Activated naive CD4-positive, alpha-beta T cell treated with Interleukin-2 at 50 U/mL for 16 hours (primary cell): ENCODE measurements at places on chromosomes 11 and 22.

DNA sequence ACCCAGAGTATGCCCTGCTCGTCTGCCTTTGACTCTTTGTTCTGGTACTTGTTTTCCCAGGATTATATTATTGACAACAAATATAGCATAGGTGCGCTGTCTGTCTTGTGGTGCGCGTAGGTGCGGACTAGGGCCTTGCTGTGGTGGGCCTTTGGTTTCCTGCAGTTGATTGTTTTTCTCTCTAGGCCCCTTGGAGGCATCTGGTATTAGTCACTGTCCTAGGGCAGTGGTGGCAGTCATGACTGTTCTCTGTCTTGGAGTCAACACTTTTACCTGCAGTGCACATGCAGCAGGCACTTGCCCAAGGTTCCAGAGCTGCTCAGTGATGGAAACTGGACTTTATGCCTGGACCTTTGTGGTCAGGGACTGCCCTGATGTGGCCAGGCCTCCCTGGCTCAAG lies 18.6 kb downstream of the PPP6R2 start:
- no peak for DNase-seq

- DNase-seq: no peak
Observed at GRCh38 chr11:115919341-115920091, 415.3 kb upstream of the CADM1 start.

GRCh38 chr11:62892077-62892922 lies 11.6 kb downstream of the SLC3A2 start:
- DNase-seq: no peak

DNA sequence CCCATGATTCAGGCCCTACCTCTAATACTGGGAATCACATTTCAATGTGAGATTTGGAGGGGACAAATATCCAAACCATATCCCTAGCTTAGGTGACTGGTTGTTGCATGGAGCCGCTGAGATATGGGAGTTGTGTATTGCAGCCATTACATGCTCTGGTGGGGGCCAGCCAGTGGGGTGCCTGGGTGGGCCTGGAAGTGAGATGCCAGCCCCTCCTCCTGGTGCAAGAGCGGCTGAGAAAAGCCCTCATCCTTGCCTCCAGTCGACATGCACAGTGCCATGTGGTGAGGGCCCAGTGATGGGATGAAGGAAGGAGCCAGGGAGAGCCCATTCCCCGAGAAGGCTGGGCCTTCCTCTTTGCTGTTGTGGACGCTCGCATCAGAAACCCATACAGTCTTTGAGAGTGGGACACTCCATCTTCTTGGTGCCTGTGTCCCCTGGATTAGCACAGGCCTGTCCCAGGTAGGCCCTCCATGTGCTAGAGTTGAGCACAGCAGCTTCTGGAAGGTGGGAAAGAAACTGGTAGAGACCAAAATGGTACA lies 1043.0 kb downstream of the TBC1D22A start:
- no peak for DNase-seq

DNA sequence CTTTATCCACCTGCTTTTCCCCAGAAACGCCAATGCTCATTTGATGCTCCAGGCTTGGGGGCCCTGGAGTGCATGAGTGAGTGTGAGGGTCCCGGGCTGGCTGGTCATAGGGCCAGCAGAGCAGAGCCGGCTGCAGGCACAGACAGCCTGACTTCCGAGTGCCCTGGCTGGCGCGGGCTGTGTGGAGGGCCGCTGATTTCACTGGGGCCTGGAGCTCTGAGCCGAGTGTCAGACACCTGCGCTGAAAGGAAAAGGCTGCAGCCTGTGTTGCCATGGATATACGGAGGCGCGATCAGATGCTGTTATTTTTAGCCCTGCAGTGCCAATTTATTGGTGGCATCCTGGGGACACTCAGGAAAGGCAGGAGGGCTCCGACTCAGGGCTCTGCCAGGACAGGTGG lies 87.6 kb downstream of the ST3GAL4 start:
- no peak for DNase-seq

- DNase-seq: no peak
Observed at GRCh38 chr11:16841481-16841880, 103.0 kb downstream of the C11orf58 start.

- DNase-seq: peak; percentile 61
Observed at GRCh38 chr11:61477727-61478148, 30.8 kb upstream of the LRRC10B start.

- no peak for DNase-seq
Observed at GRCh38 chr11:61826930-61827570, 1.1 kb upstream of the FADS2 start.

GRCh38 chr11:129146191-129146590 lies 45.9 kb downstream of the ARHGAP32 start:
- DNase-seq: no peak

- no peak for DNase-seq
Observed at GRCh38 chr11:14593671-14594070, 49.9 kb upstream of the PDE3B start.
